ENCODE measurements at places on chromosomes 12 and 14.

DNA sequence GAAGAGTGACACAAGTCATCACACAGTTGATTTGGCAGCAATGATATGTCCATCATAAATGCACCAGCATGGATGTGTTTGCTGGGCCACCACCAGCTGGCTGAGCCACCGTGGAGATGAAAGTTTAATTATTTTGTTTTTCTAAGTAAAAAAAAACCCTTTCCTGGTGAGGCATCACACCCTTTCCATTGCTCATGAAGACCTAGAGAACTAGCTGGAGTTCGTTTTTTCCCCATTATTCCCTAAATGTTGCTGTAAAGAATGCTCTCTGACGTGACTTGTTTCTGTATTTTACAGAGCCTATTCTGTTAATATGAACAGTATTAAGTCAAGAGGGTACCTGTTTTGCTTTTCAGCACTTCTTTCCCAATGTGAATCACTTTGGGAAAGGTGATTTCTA is 257.9 kb downstream of the MSRB3 start:
- no peak for DNase-seq

GRCh38 chr12:101959607-101960006 is 82.2 kb downstream of the DRAM1 start:
- DNase-seq, result no peak

GRCh38 chr12:89092297-89092696 is 260.0 kb downstream of the DUSP6 start:
- DNase-seq, result no peak

GRCh38 chr12:12387501-12387900 is 30.6 kb downstream of the BORCS5 start:
- DNase-seq, result no peak

DNA sequence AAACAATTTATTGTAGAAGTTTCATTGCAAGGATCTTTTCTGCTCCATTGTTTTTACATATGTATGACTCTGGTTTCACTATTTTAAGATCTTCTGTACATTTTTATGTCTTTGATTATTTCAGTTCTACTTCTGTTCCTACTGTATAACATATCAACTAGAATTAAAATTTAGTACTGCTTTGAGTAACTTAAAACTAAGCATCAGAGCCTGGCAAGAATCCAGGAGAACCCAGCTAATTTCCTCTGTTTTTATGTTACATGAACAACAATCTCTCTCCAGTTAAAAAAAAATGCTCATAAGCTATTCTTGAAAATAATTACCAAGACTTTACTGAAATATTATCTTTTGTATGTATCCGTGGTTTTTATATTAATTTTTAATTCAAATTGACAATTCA is 370.7 kb downstream of the TMTC2 start:
- no peak for DNase-seq

- no peak for DNase-seq
Observed at GRCh38 chr12:47385653-47386052, 305.9 kb upstream of the AMIGO2 start.

DNA sequence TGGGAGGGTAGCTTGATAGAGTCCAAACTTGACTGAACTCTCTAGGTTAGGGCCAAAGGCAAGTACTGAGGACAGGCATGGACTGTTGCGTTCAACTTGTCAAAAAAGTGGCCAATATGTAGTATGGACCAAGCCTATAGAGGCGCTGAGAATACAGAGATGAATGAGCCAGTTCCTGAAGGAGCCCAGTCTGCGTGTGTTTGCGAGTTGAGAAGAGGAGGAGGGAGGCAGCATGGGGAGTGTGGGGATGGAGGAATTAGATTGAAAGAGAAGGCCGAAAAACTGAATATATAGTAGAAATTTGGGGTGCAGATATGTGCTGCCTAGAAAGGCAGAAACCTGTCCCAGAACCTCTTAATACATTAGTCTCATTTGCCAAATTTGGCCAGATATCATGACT is 412.4 kb downstream of the PCNX1 start:
- DNase-seq, result no peak

DNA sequence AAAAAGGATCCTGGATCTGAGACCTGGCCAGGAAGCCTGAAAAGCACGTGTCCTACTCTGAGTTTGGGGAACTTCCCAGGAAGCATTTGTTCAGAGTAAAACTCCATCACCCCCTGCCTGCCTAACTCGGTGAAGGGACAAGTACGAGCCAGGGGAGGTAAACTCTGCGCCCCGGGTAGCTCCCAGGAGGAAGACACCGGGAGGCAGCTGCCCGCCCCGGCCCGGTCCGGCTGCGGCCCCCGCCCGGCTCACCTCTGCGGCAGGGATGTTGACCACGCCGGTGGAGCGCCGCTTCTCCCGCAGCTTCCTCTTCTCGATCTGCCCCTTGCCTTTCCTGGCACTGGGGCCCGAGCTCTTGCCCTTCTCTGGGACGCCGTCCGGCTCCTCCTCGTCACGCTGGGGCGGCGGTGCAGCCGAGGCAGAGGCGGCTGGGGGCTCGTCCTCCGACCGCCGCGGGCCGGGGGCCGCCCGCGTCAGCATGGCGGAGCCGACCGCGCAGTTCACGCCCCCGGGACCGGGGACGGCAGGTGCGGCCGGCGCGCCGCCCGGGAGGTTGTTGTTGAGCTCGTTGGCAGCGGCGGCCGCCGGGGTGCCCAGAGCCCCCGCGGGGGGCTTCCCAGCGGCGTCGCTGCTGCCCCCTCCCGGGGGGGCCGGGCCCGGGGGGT is 1.2 kb downstream of the PAWR start:
- DNase-seq, result no peak

GRCh38 chr12:104055686-104056388 is 5.8 kb upstream of the GLT8D2 start:
- no peak for DNase-seq

DNA sequence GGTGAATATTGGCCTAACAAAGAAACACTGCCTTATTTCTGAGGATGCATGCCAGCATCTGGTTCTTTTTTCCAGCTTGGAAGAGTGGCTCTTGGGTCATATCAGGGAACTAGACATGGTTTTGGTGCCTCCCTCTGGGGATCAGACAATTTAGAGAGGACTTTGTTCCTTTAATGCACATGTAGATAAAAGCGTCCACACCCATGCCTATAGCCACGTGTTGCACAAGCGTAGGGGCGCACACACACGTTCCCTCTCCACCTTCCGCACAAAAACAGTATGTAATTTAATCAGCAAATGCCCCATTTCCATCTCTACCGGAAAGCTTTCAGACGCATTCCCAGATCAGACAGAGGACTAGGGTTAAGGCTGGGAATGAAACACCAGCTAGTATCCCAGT is 61.7 kb upstream of the RIC8B start:
- no peak for DNase-seq

DNA sequence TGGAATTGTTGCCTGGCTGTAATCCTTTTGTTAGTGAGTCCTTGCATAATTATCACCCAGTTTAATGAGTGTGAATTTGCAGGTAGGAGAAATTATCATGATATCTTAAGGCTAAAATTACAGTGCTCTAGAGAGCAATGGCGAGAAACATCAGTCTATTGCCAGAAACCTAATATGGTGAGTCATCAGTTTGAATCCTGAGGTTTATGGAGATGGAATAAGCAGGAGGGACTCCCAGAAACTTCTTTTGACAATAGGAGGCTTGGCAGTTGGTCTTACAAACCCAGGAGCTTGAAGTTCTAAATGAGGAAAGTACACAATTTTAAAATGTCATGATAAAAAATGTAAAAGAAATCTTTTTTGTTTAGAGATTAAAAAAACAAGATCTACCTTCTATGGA is 31.5 kb upstream of the CRADD start:
- no peak for DNase-seq

- DNase-seq, result no peak
Observed at GRCh38 chr12:92226071-92226661, 80.5 kb upstream of the BTG1 start.

GRCh38 chr12:100951756-100952155 is 157.2 kb downstream of the ANO4 start:
- DNase-seq, result no peak

DNA sequence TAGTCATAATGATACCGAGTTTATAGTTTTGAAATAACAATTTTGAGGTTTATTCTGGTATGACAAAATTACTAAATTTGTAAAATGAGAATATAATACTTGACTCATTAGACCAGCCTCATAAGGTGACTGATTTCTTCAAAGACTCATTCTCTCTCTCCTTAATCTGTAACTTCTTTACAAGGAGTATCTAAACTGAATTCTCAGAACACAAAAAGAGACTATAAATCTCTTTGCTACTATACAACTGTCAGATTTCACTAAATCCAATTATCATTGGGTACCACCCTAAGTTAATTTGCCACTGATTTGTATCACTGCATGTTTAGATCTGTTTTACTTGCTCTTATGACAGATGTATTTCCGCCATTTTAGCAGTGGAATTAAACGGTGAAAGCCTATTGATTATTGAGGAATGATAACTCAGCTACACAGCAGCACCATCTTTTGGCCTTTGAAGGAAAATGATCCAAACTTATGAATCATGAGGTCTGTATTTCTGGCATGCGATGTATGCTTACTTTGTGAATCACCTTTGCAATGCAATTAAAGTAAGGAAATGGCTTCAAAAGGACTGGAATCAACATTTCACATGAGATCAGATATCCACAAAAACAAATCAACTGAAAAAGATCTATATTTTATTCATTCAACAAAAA is 161.2 kb downstream of the RERGL start:
- no peak for DNase-seq

- no peak for DNase-seq
Observed at GRCh38 chr12:76085520-76085868, 1.0 kb upstream of the NAP1L1 start.

DNA sequence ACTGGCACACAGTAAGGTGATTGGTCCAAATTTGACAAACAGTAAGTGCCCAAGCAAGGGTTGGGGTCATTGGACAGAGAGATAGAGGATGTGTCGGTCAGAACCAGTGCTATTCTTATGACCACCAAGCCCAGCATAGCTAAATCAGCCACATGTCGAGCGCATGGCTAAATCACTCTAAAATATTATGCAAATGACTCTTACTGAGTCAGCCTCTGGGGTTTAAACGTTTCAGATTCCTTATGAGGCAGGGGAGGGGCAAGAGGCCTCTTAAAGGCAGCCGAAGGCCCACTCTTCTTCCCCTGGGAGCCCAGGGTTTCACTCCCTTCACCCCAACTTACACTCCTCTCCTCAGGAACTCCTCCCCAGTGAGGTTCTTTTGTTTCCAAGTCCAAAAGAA is 603 bp upstream of the ENDOU start:
- DNase-seq, result no peak

GRCh38 chr12:122356192-122356635 is 66.3 kb downstream of the CLIP1 start:
- DNase-seq, result peak; percentile 33

GRCh38 chr12:90974286-90974685 is 19.3 kb upstream of the CCER1 start:
- DNase-seq, result no peak

GRCh38 chr14:47102472-47102871 is 450.9 kb upstream of the RPL10L start:
- no peak for DNase-seq

DNA sequence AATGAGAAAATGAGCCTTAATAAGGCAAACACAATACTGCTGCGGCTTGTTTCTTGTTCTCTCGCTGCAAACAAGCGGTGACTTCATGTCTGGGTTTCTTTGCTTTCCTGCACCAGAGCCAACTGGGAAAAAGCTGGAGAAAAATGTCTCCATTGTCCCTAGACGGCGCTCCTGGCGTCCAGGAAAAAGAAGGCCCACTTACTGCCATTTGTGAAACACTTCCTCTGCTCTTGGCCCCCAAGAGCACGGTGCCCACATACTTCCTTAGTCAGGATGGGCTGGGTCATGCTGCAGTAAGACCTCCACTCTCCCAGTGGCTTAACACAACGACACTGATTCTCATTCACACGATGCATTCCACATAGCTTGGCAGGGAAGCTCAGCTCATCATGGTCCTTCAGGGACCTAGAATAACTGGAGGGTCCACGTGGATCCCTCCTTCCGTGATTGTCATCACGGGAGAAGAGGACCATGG is 86.0 kb upstream of the BCL11B start:
- no peak for DNase-seq

DNA sequence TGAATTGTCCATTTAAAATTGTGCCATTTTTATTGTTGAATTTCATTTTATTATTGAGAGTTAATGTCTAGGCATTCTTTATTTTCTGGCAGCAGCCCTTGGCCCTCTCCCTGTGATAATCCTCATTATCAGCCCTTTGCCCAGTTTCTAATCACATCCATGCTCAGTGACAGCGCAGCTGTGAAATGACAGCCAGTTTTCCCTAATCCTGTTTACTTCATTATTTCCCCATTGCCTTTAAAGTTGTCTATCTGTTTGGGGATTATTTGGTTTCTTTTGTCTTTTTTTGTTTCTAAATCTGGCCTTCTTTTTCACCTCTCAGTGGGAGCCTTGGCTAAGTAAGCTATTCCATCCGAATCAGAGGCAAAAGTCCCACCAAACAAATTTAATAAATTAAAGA is 476.9 kb downstream of the SLC6A15 start:
- DNase-seq, result no peak

- no peak for DNase-seq
Observed at GRCh38 chr14:92534932-92535643, 21.5 kb downstream of the RIN3 start.

DNA sequence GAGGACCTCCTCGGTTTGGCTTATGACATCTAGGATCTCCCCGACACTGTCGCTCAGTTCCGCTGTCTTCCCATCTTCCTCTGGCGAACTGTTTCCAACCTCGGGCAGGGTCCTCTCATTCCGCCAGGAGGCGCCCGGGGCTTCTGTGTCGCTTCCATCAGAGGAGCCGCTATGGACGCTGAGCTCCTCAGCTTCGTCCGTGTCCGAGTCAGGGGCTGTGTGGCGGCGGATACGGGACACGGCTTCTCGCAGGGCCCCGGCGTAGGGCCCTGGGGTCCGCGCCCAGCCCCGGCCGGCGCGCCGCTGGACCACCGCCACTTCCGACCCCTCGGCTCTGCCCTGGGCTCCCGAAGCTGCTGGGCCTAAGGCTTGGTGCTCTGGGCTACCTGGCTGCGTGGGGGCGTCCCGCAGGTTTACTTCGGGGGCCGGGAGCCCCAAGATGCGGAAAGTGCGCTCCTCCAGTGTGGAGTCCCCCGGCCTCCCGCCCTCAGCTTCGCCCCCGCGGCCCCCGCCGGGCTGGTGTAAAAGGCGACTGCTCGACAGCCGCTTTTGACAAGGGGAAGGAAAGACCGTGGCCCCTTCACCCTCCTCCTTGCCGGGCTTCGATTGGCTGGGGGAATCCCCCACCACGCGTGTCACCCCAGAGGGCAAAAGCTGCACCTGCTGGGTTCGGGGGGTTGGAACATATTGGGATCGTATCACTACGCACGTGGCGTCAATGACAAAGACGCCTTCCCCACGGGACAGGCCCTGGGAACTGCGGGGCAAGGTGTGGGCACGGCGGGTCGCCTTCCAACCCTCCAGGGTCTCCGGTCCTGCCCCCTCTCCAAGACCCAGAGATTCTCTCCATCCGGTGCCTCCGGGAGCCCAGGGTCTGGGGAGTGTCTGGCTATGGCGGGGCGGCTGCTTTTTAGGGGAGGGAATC is 2.1 kb downstream of the DDN start:
- DNase-seq, result no peak

All from stimulated activated CD8-positive, alpha-beta memory T cell treated with anti-CD3 and anti-CD28 coated beads, Interleukin-4, amount 100 ng/mL, for 1 hour (primary cell).